ENCODE measurements at places on chromosomes 4 and X. TPM values are rescaled to one million over a fixed set of nuclear protein-coding genes. Genes with fewer than 3 reads are reported as not detected.

CSAG2 gene
- total RNA-seq: not detected

COL4A5 gene
- total RNA-seq: 5.9 TPM

TASL gene
- total RNA-seq: not detected

CPZ gene
- total RNA-seq: 0.11 TPM

NALF2 gene
- 8.9 TPM for total RNA-seq

ETDB gene
- total RNA-seq: not detected

GPM6B gene
- 147 TPM for total RNA-seq

MAGEA2B gene
- total RNA-seq: not detected

GABRE gene
- total RNA-seq: 0.62 TPM

RNF128 gene
- 0.21 TPM for total RNA-seq

SRPX gene
- 13.8 TPM for total RNA-seq

NOX1 gene
- total RNA-seq: 0.09 TPM

MTMR8 gene
- 2.7 TPM for total RNA-seq

NDP gene
- total RNA-seq: 18.6 TPM

GAB3 gene
- total RNA-seq: 3.3 TPM

CCDC158 gene
- total RNA-seq: not detected

FGF2 gene
- 6.1 TPM for total RNA-seq

NAP1L2 gene
- total RNA-seq: 26.8 TPM

Measured in motor neuron (in vitro differentiated cells).